Lower leg skin (tissue), 4 donors: ENCODE measurements at places on chromosomes 13 and 19.

- DNase-seq = no peak
Observed at GRCh38 chr13:112891477-112892401, 77.3 kb upstream of the MCF2L start.

GRCh38 chr19:10643968-10644259, 10.2 kb upstream of the ILF3 start:
- no peak for DNase-seq

GRCh38 chr19:35491836-35492360, 1.6 kb upstream of the KRTDAP start:
- no peak for DNase-seq

DNA sequence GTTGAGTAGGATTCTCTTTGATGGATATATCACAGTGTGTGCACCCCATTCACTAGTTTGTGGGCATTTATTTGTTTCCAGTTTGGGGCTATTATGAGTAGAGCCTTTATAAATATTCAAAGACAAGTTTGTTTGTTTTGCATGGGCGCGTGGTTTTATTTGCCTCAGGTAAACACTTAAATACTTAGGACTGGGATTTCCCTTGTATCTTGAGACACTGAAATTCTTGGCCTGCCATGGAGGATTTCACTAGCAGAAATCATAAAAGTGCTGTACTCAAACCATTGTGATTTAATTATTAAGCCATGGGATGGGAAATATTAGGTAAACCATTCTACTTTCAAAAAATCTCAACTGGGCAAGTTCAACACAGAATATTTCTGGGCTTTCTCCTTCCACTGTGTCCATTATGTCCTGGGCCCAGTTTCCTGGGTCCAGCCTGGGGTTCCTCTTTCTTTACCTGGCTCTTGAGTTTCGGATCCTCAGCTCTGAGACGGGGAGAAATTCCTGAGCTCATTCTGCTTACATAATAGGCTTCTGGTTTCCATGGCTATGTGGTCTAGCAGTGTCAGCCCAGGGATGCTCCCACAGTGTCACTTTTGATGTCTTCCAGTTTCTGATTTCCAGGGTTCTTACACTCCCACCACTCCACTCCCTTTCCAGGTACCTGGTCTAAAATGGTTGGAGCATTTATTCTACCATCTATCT, 14.4 kb downstream of the MYO16 start:
- DNase-seq = no peak

DNA sequence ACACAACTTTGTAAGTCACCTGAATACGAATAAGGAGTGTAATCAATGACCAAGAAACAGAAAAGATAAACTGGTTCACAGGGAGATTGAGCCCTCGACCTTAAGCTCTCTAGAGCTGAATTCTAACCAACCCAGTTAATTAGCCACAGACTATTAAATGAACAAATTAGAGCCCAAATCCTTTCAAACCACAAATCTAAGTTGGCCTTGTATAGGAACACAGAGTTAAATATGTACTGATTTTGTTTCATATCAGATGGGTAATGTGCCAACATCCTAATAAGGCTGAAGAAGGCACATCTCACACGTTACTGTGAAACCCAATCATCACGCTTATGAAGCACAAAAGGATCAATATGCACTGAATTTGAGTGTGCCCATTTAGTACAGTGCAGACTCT, 156.1 kb downstream of the LHFPL6 start:
- DNase-seq = no peak

DNA sequence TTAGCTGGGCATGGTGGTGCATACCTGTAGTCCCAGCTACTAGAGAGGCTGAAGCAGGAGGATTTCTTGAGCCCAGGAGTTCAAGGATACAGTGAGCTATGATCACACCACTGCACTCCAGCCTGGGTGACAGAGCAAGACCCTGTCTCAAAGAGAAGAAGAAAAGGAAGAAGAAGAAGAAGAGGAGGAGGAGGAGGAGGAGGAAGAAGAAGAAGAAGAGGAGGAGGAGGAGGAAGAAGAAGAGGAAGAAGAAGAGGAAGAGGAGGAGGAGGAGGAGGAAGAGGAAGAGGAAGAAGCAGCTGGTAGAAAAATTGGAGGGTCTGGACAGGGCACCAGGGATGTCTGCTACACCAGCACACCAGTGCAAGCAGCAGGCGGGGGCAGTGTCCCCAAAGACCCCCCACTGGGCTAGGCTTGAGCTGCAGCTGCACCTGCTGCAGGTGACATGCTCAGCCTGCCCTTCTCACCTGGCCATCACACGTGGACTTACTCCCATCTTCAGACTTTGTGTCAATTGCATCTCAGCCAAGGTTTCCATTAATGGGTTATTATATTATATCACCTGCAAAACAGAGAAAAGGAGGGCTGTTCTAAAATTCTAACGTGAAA, 180.9 kb upstream of the ZNF507 start:
- peak; percentile 26 for DNase-seq

- no peak for DNase-seq
Observed at GRCh38 chr19:8321986-8322637, 816 bp downstream of the RPS28 start.

- no peak for DNase-seq
Observed at GRCh38 chr19:19452243-19453124, 47.0 kb downstream of the GATAD2A start.

DNA sequence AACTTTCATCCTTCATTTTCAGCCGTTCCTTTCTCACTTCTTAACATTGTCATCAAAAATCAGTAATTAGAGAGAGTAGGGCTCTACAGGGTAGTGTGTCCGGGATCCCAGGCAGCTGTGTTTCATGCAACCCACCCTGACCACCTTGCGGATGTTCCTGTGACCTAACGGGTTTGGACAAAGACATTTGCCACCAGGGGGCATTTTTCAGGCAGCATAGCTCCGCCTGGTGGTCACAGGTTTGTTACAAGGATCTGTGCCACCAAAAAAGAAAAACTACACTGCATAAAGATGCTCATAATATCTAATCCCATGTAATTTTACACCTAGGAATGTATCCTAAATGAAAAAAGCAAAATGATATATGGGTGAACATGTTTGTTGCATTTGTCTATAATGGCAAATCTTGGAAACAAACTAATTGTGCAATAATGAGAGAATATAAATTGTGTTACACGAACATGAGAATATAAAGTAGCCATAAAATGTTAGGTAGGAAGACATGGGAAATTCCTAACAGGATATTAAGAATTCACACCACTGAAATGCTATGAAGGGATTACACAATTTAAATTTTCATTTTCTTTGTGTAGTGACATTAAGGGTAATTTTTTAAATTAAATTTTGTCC, 123.0 kb downstream of the SLC7A1 start:
- DNase-seq = no peak
